ENCODE measurements at places on chromosomes 5 and 9.

- no peak for DNase-seq
Observed at GRCh38 chr5:111427762-111428161, 84.6 kb downstream of the STARD4 start.

- DNase-seq: no peak
Observed at GRCh38 chr9:136496181-136496580, 13.3 kb upstream of the SEC16A start.

DNA sequence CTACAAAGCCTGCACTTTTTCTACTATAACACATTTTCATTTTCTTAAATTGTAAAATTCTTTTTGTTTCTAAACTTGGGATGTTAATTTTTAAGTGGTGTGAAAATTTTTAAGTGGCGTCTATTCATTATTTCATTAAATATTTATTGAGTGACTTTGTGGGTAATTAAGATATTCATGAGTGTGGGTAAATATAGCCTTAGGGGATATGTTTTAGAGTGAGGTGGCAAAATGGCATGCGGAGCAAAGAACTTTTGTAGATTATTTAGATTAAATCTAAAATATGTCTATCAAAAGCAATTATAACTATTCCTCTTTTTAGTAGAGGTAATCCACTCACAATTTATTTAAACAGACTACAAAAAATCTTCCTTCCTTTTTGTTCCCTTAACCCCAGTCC, 188.4 kb downstream of the PCSK1 start:
- DNase-seq: no peak

GRCh38 chr9:21580636-21581378, 98.7 kb upstream of the IFNE start:
- no peak for DNase-seq

- DNase-seq: no peak
Observed at GRCh38 chr5:137794863-137795262, 40.7 kb upstream of the HNRNPA0 start.

DNA sequence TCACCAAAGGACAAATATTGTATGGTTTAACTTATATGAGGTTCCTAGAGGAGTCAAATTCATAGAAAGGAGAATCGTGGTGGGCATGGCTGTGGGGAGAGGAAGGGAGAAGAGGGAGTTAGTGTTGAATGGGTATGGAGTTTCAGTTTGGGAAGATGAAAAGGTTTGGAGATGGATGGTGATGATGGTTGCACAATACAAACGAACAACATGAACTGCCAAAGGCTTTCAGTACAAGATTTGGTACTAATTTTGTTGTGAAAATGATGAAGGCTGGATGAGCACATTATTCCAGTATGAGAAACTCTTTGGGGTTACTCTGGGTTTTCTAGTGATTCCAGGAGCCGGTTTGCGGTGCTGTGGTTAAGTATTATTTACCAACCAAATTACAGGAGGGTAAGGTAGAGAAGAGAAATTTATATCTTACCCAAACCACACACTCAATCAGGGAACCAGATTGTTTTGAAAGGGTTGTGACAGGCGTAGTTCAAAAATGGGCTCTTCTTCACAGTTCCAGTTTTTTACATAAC, 112.0 kb upstream of the TBC1D2 start:
- DNase-seq: no peak

- no peak for DNase-seq
Observed at GRCh38 chr9:129701549-129701948, 36.1 kb downstream of the PRRX2 start.

GRCh38 chr5:101370181-101370580, 467.1 kb upstream of the ST8SIA4 start:
- DNase-seq: no peak

DNA sequence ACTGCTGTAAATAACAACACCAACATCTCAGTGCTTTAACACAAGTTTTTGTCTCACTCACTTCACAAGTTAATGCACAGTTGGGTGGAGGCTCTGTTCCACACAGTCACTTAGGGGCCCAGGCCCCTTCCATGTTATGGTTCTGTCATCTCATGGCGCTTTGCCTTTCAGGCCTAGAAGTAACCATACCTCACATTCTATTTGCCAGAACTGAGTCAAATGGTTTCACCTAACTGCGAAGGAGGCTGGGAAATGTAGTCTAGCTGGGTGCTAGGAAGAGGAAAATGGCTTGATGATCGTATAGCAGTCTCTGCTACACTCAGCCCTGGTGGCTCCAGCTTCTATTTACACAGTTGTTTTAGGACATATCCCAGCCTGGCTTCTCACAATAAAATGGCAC, 23.1 kb upstream of the MVB12B start:
- DNase-seq: no peak

DNA sequence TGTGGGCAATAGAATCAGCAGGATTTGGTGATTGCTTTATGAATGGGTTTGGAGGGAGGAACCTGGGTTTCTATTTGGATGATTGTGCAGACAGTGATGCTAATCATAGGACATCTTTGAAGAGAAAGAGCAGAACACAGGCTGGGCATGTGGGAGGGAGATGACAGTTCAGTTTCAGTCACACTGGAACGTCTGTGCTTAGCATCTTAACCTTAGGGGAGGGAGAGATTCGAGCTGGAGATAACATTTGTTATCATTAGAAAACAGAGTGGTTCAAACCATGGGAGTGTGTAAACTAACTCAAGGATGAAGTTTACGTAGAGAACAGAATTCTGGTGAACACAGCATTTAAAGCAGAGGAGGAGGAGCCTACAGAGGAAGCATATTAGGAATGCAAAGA, 138.6 kb upstream of the PPP2R2B start:
- no peak for DNase-seq

DNA sequence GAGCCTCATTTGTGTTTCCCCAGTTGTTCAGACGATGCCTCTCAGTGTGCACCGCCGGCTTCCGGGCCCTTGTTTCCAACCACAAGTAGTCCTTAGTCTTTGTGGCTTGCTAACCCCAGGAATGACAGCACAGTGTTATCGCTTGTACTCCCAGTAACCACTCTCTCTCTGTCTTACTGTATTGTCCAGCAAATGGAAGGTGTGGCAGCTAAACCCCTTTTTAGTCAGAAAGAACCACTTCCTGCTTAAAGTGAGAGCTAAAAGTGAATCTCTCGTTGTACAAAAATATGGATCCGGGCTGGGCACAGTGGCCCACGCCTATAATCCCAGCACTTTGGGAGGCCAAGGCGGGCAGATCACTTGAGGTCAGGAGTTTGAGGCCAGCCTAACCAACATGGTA, 61.3 kb downstream of the ENC1 start:
- peak; percentile 39 for DNase-seq

GRCh38 chr5:122774861-122775549, at the start of gene SNX2:
SNX2 (plus strand) TSS chr5:122775080; CDS start chr5:122775104, 24 bp downstream.
- DNase-seq: peak; percentile 80

- no peak for DNase-seq
Observed at GRCh38 chr5:71783891-71784290, 64.8 kb downstream of the CARTPT start.

GRCh38 chr5:129804705-129805104, 56.8 kb downstream of the MINAR2 start:
- no peak for DNase-seq

DNA sequence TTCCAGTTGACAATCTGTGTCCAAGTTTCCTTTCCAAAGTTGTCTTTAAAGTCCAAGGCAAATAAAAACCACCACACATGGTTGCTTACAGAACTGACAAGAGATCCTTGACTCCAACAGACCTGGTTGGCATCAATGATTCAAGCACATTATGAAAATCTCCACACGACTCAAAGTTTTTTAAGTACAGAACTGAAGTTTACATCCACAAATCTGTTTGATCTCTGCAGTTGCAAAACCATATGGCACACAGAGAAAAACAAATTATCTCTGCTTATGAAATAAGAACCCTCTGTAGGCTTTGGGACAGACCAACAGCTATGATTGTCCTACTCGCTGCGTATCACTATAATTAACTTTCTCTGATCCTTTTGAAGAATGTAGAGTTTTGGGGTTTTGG, 60.8 kb downstream of the MLLT3 start:
- DNase-seq: no peak

- DNase-seq: no peak
Observed at GRCh38 chr9:134630861-134631260, 10.7 kb upstream of the COL5A1 start.

- DNase-seq: no peak
Observed at GRCh38 chr5:125331987-125332598, 585.7 kb upstream of the ZNF608 start.

DNA sequence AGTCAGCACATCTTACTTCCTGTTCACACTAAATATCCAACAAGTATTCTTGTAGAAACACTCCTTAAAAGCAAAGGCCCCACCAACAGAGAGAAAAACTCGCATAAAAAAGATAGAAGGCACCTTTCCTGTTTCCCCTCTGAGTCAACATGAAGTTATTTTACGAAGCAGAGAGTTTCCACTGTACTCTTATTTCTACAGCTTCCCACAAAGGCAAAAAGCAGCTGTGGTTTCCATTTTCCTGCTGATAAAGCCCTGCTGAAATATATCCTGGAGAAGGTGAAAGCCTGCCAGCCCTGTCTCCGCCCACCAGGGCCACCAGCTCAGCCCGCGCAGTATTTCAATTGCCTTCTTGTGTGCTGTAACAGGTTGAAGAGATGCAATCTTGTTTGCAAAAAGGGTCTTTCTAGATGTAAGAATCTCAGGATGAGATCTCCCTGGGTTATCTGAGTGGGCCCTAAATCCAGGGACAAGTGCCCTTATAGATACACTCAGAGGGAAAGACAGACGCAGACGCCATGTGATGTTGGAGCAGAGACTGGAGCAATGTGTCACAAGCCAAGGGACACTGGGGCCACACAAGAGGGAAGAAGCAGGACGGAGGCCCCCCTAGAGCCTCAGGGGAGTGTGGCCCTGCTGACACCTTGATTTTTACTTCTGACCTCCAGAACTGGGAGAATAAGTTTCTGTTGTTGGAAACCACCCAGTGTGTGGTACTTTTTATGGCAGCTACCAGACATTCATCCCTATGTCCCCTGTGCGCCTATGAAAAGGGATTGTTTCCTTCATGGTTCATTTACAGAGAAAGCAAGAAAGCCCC, 19.9 kb downstream of the SEMA4D start:
- DNase-seq: peak; percentile 58

GRCh38 chr5:8907168-8907868, 638.6 kb downstream of the SEMA5A start:
- DNase-seq: no peak

GRCh38 chr9:108168236-108168850, 678.8 kb upstream of the KLF4 start:
- DNase-seq: no peak

DNA sequence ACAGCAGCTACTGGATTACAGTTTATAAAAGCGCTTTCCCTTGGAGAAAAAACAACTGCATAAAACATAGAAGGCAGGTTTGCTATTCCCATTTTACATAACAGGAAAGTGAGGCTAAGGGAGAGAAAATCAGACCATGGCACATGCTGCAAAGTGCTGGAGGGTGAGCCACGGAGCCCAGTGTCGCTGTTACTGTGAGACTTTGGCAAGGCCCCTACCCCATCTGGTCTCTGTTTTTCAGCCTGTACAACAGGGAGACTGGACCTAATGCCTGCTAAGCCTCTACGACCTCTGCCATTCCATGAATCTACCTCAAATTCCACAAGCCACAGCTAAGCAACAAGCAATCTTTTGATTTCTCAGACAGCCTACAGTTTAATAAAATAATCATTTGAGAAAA, 139.2 kb downstream of the GABBR2 start:
- no peak for DNase-seq

DNA sequence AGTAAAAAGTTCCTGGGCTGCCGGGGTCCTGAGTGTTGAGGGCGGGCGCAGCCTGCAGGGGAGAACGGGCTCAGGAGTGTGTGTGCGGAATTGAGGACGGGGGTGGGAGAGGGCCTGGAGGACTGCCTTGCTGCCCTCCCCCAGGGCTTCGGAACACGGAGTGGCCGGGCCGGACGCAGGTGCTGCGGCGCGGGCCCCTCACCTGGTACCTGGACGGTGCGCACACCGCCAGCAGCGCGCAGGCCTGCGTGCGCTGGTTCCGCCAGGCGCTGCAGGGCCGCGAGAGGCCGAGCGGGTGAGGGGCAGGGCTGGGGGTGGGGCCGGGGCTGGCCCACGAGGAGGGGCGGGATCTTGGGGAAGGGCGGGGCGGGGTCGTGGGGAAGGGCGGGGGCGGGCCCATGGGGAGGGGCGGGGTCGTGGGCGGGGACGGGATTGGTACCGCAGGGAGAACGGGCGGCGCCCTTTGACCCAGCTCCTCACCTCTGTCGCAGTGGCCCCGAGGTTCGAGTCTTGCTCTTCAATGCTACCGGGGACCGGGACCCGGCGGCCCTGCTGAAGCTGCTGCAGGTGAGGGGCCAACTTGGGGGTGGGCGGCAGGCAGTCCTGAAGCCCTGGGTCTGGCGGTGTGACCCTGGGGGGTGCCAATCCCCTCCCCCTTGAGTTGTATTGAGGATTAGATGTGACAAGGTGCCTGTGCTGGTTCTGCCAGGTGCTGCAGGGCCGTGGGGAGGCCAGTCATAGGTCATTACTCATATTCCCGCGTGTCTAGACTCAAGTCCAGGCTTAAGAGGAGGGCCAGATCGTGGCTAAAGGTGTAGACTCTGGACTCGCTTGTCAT, 7.1 kb downstream of the FPGS start:
- DNase-seq: no peak

GRCh38 chr5:140569197-140569596, 4.6 kb downstream of the SLC35A4 start:
- DNase-seq: no peak

- DNase-seq: no peak
Observed at GRCh38 chr5:174328631-174329299, 283.3 kb downstream of the NSG2 start.

GRCh38 chr5:53276825-53277224, 167.3 kb upstream of the MOCS2 start:
- DNase-seq: no peak

DNA sequence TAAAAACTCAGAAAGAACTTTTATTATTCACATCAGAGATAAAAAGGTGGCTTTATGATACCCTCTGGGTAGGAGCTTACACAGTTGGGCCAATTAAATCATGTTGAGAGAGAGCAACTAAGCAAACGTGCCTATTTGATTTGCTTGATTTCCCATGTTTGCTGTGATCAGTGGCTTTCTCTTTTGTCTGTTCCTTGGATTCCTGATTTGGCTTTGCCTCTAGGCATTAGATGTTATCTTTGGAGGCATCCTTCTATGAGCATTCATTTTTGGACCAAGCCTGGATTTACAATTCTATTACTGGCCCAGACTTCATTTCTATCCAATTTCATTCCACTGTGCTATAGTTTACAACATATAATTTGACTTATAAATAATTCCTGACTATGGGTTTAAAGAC, 35.9 kb downstream of the VCAN start:
- DNase-seq: no peak

DNA sequence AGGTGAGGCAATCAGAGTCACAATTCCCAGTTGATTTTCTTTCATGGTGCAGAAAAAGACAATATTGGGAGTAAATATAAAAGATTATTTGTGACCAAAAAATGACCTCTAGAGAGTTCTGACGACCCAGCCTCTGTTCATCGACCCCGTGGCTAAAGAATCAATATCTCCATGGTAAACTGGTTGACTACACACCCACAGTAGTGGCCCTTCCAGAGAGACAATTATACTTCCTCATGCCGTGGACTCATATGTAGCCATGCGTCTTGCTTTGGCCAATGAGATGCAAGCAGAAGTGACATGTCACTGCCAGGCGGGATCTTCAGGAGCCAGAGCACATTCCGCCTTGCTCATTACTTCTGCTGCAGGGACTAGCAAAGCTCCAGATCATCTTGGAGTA, 163.3 kb upstream of the RAD23B start:
- no peak for DNase-seq
